T-helper 2 cell treated with Interferon-gamma antibody and Interleukin-4, amounts not matched to agents 100 ng/mL and 5 ng/mL, for 36 hours (primary cell): ENCODE measurements at places on chromosomes 11 and 22. TPM values are rescaled to one million over a fixed set of nuclear protein-coding genes. Genes with fewer than 3 reads are reported as not detected.

The NCAPH2 gene
- 108 and 114 TPM in 2 replicates for total RNA-seq

The UBQLN3 gene
- total RNA-seq = not detected in 2 replicates

The C22orf15 gene
- total RNA-seq = 0.32 and 0.57 TPM in 2 replicates

The OR51D1 gene
- total RNA-seq = not detected in 2 replicates

The APOL5 gene
- not detected in 2 replicates for total RNA-seq

The C11orf24 gene
- 23.0 and 25.7 TPM in 2 replicates for total RNA-seq
